ENCODE measurements at places on chromosomes 7 and 10. TPM values are rescaled to one million over a fixed set of nuclear protein-coding genes. Genes with fewer than 3 reads are reported as not detected.

- no peak for DNase-seq
Measured at GRCh38 chr10:63798599-63799498, 277.6 kb downstream of the REEP3 start.

DNA sequence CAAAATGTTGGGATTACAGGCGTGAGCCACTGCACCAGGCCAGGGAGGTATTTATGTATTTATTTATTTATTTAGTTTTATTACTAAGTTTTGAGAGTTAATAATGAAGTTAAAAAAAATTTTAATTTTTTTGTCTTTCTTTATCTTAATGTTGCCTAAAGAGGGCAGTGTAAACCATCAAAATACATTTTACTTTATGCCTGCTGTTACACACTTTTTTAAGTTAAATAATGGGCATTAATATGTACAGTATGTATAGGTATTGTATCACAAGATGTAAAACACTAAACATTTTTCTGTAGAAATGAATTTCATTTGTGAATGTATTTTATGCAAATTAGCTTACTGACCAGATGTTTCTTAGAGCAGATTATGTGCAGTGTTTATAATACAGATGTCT is 129.4 kb downstream of the AASS start:
- no peak for DNase-seq

DNA sequence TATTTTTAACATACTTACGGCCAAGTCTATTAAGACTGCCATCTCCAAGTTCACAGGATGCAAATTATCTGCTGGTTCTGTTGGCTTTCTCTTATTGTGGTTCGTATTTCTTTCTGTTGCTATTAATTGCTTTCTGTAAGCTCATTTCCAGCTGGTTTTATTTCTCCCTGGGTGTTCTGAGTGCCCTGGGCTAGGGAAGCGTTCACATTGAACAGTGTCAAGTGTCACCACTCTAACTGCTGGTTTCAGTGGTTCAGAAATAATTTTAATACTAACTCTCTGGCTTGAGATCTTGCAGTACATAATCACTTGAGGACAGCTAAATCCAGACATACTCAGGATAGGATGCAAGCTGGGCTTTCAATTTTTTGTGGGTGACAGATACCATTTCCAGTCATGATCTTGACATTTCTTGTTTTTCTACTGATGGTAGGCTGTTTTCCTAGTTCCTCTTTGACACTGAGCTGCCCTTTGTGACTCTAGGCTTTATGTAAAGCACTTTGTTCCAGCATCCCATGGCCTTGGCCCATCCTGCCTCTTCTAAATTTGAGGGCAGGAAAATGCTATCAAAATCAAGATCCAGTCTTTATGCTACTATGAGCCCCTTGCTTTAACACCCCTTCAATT is 117.6 kb downstream of the SNX13 start:
- DNase-seq, result no peak

DNA sequence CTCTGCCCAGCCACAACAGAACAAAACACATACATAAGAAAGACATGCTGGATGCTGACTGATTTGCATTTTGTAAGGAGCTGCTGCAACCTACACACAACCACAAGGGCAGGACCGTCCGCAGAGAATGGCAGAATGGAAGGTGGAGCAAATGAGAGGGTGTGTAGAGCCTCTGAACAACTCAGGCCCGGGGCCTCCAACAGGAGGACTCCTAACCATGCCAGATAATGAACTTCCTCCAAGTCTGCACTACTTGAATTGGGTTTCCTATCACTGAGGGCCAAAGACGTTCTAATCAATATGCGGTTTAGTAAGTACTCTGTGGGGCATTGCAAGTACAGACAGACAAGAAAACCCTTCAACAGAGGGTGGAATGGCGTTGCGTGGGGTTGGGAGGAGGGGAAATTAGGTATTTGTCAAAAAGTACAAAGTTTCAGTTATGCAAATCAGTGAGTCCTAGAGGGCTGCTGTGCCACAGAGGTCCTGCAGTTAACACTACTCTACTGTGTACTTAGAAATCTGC is 14.6 kb downstream of the VOPP1 start:
- peak; percentile 31 for DNase-seq

DNA sequence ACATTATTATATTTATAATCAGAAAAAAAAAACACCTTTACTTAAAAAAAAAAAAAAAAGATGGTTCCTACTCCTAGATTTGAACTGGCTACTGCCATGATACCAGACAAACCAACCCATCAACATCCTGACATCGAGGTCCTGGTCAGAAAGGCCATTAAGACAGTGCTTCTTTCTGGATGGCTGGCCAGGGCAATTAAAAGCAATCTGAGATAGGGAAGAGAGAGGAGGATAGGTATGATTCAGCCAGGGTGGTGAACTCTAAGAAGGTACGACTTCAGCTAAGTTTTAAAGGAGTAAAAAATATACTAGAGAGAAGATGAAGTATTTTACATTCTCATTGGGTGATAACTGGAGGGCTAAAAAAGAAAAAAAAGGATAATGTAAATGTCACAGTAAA is 139.0 kb downstream of the DOCK4 start:
- no peak for DNase-seq

DNA sequence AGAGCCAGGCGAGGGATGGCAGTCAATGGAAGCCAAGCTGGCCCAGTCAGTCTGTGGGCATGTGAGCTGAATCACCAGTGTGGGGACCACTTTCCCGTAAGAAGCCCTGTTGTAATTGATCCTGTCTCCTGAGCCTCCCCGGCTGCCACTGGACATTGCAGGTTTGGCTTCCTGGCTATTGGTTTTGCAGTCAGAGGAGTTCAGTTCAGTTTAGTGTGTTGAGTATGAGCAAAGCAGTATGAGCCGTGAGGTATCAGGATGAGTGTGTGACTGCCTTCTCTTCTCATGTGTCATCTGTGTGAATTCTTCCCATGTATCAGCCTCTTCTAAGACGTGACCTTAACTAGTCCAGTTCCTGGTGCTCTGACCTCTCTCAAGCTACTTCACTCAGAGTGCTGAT is 227.4 kb downstream of the PRKG1 start:
- no peak for DNase-seq

- DNase-seq, result no peak
Measured at GRCh38 chr7:15305002-15305600, 256.7 kb downstream of the AGMO start.

The BMPER gene
- polyA plus RNA-seq, result not detected

The CCDC126 gene
- 17.3 TPM for polyA plus RNA-seq

The FAM25C gene
- polyA plus RNA-seq, result not detected
